ENCODE measurements at places on chromosomes 16 and 17.
A peak's percentile ranks its signal among the peaks of the same experiment; 100 is the strongest.

DNA sequence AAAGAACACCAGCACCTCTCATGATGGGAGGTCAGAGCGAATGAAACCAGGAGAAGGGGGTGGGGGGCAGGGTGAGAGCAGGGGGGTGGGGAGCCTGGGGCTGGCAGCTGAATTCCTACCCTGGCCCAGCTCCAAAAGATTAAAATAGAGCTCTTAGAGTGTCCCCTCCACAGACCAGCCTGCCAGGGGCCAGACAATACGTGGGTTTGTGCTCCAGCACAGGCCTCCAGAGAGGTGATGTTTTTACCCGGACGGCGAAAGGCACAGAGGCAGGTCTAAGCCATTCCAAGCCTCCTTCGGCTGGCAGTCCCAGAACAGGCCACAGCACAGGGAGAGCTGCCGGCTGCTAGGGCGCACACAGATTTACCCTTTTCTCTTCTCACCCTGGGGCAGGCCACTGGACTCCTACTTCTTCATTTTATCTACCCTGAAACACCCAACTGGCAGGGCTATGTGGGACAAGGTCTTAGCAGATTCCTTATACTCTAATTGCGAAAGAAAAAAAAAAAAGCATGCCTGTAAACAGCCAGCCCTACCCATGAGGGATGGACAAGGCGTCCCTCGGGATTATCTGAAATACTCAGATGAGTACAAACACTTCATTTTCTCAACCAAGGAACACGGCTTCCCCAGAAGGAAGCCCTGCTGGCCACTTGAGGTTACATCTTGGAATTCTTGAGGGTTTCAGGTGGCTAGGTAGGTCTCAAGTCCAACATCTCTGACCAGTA, 71.9 kb upstream of the NOG start:
- no peak for DNase-seq

DNA sequence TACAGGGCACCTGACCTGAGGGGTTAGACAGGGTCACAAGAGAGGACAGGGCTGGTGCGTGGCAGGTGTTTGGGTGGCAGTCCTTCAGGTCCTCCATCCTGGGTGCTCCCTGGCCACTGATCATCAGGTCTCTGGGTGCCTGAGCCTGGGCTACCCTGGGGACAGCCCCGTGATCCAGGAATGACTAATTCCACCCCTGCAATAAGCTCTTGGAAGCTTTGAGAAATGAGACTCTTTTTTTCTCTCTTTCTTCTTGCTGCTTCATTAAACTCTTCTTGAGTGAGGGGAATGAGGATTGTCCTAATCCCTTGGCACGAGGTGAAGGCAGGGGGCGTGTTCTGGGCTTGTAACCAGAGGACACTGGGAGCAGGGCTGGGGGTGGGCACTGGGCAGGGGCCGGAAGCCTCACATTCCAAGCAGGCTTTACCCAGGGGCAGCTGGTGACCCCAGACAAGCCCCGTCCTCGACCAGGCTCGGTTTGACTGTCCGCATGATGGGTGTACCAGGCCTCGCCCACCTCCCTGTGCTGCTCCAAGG, 21.4 kb upstream of the SPNS2 start:
- no peak for DNase-seq

DNA sequence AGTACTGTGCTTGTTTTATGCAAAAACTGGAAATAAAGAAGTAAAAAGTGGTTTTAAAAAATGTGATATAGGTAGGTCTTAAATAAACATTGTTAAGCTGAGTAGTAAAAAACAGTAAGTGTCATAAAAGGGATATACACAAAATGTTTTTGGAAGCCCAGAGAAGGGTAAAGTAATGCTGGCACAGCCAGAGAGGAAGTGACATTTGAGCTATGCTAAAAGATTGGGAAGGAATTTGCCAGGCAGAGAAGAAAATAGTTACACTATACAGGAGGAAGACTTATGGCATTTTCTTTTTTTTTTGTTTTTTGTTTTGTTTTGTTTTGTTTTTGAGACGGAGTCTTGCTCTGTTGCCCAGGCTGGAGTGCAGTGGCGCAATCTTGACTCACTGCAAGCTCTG, 40.8 kb upstream of the TAOK1 start:
- DNase-seq = no peak

DNA sequence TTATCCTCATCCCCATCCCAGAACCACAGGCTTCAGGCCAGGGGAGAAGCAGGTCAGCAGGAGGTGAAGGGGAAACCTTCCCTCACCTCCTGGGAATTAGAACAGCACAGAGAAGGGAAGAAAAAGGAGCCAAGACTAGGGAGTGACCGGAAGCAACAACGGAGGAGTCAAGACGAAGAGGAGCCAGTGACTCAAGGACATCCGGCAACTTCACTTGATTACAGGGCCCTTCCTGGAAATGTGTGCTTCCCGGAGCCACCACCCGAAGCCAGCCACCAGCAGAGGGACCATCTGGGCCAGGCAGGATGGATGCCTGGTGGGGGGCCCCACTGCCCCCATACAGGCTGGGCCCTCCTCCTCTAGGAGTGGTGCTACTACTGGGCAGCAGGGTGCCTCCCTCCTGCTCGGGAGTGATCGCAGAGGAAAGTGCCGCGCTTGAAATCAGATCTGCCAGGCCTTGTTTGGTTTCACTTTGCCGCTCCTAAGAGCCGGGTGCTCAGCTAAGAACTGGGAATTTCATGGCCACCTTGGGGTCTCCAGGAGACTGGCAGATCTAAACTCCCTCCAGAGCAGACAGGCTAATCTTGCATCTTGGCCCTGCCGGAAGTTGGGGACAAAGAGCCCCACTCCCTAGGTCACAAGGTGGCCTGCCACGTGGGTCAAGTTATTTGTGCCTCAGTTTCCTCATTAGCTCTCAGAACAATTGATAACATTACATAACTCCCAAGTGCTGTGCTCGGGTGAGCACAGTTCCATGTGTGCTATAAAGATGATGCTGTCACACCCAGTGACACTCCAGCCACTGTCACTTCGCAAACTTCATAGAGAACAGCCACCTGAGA, 6.6 kb downstream of the CDC42EP4 start:
- DNase-seq = peak; percentile 84

GRCh38 chr16:83220066-83220465, 587.7 kb upstream of the HSBP1 start:
- DNase-seq = no peak

DNA sequence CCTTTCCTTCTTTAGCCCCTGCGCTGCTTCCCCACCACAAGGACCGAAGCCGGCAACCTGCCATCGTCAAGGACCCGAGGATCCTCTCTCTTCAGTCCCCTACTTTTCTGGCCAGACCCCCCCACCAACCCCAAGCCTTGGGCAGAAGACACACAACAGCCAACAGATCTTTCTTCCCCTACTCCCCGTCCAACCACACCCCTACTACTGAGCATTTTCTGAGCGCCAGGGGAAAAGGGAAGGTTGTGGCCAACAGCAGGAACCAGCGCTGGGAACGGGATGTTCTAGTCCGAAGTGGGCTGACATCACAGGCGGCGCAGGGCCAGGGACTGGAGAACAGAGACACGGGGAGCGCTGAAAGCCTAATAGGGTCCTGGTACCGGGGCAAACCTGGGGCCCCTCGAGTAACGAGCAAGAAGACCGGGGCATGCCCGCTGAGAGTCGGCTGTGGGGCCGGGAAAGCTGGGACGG, 528 bp downstream of the PER1 start:
- peak; percentile 39 for DNase-seq

DNA sequence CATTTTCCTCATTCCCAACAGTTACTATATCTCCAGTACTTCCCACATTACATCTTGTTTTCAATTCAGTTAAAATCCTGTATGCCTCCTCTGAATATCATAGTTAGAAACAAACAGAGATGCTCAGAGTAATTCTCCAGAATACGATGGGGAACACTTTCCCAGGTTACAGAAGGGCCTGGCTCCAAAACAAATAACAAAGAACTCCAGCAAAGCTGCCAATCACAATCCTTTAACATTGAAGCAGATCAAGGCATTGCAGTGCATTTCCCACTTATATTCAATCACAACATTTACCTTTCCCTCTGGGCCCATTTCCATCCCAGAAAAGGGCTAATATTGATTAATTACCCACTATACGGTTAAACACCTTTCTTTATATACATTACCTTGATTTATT, 29.4 kb upstream of the PMFBP1 start:
- no peak for DNase-seq

DNA sequence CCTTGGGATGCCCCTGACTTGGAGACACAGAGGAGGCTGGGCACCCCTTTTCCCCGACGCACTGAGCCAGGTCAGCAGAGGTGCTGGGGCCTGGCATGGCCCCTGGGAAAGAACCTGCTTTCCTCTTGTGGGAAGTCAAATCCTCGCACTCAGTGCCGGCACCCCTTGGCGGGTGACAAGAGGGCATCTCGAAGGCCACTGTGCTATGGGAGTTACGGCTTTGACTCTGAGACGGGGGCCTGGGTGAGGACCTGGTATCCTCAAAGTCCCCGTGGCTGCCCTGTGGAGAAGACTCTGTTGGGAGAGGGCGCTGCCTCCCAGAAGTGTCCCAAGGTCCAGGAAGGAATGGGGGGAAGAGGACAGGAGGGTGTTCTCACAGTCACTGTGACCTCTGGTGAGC, 117.0 kb downstream of the METRNL start:
- no peak for DNase-seq

DNA sequence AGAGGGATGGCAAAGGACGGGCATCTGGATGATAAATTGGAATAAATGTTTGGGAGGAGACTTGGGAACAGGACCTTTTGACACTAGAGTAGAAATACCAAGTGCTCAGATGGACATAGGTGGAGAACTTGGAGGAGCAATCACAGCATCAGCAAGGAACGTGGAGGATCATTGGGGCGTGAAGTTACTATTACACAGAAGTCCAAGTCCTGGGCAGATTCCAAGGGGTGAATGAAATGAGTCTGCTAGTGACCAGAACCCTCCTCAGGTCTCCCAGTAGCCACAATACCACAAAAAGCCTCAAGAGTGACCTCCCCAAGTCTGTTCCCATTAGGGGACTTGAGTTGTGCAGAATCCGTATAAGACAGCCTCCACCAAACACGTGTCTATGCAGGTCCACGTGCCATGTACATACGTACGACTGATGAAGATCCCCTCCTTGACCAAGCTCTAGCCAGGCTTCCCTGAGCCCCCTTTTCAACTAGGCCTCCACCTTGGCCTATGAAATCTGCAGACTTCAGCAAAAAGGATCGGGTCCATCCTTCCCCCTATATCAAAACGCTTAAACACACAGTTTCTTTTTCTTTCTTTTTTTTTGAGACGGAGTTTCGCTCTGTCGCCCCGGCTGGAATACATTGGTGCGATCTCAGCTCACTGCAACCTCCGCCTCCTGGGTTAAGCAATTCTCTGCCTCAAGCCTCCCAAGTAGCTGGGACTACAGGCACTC, 2.2 kb downstream of the C17orf67 start:
- no peak for DNase-seq

GRCh38 chr17:38703742-38704605, 1.1 kb upstream of the MLLT6 start:
- DNase-seq = no peak

DNA sequence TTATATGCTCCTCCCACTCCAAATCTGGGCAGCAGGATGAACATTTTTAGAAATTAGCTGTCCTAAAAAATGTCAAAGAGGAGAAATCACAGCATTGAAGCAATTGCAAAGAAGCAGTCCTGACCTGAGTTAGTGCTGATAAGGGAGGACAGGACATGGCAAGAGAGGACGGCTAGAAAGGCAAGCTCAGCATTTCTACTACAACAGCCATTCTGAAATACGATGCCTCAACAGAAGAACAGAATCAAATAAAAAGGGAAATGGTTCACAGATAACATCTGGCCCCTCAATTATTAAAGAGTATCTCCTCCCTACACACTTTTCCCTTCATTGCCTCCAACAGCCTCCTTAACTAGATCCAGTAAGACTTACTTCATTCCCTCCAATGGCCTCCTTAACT, 18.3 kb downstream of the VPS53 start:
- DNase-seq = no peak

DNA sequence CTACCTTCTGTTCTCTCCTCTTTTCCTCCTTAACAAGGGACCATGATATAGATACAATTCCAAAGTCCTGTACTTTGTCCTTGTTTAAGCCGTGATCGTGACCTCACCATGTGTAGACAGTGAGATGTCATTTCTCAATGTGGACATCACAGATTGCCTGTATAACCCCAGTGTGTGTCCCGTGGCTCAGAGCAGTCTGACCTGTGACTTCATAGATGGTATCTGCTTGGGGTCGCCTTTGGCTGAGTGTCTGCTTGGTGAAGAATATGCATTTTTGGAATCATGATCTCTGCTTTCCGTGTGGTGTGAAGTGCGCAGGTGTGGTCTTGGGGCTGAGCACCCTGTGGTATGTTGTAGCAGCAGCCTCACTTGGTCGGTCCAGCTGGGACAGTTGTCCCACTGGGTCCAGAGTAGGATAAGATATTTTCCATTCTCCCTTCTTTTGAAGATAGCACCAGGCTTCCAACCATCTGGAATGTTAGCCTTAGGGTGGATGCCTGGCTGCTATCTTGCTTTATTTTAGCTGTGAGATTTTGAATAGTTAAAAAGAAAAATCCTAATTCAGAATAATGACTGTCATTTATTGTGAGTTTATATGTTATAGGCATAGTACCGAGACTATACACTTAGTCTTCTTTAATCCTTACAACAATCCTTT, 13.4 kb downstream of the MSI2 start:
- no peak for DNase-seq

GRCh38 chr16:84115919-84116719, 623 bp downstream of the MBTPS1 start:
- no peak for DNase-seq

DNA sequence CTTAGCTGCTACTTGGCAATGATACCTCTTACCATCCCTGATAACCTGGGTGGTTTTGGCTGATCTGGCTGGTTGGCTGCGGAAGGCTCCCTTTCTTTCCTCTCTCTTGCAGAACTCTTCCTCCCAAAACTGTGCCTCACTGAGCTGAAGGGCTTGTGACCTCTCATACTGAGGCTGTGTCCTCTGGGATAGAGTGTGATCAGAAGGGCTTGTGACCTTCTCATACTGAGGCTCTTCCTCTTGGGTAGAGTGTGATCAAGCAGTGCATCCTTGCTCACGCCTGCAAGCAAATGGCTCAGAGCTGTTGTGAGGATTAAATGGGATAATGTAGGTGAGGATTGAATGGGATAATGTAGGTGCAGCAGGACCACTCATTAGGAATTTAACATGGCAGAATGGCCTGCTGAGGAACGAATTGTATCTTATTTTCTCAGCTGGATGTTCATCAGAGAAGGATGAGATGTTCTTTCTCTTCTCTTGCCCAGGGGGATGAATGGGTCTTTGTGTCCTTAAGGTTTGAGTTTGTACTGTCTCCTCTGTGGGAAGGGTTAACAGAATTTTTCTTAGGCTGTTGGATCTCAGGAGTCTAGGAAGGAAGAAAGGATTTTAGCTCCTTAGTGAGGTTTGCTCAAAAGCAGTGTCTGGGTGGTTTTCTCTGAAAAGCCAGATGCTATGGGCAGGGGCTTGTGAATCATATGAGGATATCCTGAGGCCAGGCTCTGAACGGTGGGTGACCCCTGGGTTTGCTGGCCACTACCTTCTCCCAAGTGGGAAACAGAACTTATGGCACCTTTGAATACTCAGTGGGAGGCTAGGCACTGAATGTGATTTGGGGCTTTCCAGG, 130.0 kb upstream of the HS3ST2 start:
- DNase-seq = no peak

DNA sequence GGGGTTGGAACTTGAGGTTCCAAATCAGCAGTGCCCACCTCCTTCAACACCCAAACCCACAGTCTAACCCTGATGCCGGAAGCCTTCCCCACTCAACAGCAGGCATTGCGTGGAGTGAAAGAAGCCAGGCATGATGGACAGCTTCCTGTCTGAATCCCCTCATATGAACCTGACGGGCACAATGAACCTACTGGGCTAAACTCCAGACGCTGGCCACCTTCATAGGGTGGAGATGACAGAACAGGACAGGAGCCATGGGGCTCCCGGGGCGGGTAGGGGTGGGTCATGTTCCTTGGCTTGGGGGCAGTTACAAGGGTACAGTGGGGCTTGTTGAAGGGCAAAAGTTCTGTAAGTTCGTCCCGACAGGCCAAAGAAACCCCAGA, 460 bp upstream of the HSBP1 start:
- DNase-seq = no peak

Measured in amniotic stem cell (primary cell).